ENCODE measurements at places on chromosomes 7 and 10.

DNA sequence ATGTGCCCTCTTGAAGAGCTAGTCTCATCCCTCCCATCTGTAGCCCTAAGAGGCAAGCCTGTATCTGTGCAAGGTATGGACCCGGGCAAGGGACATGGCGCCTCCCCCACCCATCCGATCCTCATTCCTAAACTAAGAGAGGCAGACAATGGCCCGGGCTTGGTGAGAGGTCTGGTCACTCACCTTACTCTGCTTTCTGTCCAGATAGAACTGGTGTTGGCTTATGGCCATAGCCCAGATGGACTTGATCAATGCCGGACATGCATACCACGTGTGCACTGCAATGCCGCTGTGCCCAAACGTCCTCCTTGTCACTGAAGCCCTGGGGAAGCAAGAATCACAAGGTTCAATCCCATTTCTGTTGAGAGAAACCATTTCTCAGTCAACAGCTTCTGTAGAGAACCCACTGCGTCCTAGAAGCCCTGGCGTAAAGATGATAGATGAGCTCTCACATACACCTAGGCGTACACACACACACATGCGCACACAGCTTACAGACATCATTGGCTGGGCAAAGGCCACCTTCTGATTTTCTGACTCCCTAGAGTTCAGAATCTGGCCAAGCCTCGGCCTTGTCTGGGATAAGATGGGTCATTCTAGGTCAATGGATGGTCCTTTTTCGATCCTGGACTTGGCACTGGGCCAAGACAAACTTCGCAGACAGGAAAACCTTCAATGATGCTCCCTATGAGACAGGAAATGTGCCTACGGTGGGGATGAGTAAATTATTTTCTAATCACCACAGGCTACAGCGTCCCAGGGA is 114.6 kb downstream of the PRPF18 start:
- DNase-seq: no peak

- no peak for DNase-seq
Observed at GRCh38 chr7:74228951-74229900, 19.4 kb downstream of the LAT2 start.

DNA sequence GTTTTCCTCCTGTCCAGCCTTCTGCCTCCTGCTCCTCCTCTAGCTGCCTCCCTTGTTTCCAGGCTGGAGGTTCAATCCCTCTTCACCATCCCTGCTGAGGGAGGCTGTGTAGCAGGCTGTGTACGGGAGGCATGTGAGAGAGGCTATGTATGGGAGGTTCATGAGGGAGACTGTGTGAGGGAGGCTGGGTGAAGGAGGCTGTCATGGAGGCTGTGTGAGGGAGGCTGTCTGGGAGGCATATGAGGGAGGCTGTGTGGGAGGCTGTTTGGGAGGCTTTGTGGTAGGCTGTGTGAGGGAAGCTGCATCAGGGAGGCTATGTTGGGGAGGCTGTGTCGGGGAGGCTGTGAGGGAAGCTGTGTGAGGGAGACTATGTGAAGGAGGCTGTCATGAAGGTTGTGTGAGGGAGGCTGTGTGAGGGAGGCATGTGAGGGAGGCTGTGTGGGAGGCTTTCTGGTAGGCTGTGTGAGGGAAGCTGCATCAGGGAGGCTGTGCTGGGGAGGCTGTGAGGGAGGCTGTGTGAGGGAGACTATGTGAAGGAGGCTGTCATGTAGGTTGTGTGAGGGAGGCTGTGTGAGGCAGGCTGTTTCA is 123.7 kb upstream of the RNF32 start:
- no peak for DNase-seq

DNA sequence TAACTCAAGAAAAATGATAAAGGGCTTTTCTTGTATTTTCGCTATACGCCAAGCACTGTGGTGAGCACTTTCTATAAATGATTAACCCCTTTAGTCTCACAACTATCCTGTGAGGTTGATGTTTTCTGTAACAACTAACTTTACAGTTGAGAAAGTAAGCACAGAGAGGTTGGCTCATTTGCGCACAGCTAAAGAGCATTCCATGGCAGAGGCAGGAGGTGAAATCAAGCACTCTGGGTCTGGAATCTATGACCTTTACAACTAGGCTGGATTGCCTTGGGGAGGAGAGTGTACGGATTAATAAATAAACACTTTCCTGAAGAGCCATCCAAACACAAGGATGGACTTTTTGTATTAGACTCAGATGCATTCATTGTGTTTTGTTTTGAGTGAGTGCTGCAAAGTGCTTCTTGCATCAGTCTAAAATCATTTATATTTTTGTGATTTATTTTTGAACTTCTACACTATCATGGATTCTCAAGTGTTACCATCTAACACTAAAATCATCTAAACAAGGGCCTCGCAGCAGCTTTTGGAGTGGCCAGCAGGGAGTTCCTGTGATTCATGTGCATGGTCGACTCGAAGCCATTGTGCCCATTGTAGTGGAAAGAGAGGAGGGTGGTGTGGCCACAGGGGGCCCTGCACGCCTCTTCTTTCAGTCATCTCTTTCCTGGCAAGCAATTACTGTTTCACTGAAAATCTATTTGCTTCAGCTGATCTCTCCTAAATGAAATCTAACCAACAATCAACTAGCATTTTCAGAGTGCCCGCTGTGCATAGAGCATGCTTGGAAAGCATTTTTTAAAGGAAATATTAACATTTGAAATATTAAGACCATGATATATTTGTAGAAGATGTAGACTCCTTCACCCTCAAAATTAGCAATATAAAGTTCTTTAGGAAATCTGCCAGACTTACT is 633.4 kb upstream of the COBL start:
- DNase-seq: peak; percentile 90

GRCh38 chr7:27143023-27143949 is at the start of gene HOXA5:
HOXA5 (minus strand) TSS chr7:27143681; CDS start chr7:27143607, 74 bp downstream.
- DNase-seq: peak; percentile 64

DNA sequence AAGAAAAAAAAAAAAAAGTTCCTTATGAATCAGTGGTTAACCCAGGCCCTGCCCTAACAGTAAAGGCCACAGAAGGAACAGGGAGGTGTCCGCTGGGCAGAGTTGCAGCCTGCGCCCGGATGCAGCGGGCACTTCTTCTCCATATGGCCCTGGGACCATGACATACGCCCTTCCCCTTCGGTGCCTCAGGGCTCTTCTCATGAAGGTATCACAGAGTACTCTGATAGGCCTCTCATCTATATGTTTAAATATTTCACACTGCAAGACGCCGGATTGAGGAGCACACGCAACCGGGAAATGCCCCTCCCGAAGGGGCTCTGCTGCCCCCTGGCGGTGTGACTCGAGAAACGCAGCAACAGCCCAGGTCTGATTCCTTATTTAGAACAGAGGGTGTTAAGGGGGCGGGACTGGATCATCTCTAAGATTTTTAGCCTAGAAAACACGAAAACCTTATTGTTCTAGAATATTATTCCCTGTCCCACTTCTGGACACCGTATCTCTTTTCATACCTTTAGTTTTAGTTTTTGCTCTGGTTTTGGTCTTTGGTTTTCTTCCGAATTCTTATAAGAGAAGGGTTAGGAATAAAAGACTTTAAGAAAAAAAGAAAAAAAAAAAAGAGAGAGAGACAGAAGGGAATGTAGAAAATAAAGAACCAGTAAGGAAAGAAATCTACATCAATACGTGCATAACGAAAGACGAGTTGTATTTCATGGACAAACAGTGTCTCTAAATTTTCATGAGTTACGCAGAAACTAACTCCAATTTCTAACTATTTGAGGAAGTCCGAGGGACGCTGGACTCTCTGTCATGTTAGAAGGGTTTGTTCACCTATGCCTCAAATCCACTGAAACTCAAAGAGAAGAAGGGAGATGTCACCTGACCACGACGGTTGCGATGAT is 12.0 kb downstream of the DAGLB start:
- no peak for DNase-seq

GRCh38 chr10:34254596-34254995 is 560.5 kb downstream of the PARD3 start:
- no peak for DNase-seq

DNA sequence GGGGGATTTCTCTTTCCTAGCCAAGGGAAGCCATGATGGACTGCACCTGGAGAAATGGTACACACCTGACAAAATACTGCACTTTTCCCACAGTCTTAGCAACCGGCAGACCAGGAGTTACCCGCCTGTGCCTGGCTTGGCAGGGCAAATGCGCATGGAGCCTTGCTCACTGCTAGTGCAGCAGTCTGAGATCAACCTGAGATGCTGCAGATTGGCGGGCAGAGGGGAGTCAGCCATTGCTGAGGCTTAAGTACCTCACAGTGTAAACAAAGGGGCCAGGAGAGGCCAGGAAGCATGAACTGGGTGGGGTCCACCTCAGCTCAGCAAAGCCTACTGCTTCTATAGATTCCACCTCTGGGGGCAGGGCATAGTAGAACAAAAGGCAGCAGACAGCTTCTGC is 49.4 kb downstream of the OR13A1 start:
- no peak for DNase-seq

DNA sequence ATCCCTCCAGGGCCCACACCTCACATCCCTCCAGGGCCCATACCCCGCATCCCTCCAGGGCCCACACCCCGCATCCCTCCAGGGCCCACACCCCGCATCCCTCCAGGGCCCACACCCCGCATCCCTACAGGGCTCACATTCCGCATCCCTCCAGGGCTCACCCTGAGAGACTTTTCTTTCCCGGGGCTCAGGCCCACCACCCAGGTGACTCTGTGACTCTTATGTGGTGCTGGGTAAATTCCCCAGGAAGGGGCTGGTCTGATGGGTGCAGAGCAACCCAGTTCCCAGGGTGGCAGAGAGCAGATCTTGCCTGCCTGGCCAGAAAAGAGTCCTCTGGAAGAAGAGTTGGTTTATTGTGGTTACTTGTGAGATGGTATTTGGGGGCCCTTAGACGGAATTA is 290.7 kb downstream of the TCERG1L start:
- no peak for DNase-seq

GRCh38 chr7:71716690-71717089 is 584.7 kb downstream of the GALNT17 start:
- no peak for DNase-seq

DNA sequence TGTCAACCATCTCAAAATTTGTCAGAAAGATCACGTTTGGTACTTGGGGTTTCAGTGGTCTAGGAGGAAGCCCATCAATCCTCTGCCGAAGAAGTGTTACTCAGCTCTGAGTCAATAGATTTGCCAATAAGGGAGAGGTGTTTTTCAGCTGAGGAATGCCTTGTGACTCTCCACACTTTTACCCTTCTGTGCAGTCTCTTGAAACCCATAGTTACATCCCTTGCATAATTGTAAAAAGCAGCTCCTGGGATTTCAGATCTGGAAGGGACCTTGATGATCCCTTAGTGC is 47.5 kb downstream of the INSYN2A start:
- DNase-seq: no peak

GRCh38 chr10:7606951-7607404 is 59.8 kb downstream of the ITIH5 start:
- DNase-seq: no peak

DNA sequence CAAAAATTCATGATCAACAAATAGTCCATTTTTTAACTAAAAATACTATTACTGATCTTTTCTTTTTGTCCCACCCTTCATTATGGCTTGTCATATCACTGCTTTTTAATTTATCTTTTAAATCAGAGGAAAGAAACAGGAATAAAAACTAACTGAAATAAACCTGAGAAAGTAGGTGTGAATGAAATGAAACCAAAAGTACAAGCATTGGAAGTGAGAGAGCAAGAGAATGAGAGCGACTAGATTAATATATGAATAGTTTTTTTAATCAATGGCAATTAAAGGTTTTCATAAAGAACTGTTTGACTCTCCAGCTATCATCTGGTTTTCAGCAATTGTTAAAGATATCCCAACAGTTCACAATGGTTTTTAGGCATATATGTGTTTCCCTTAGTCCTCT is 137.8 kb downstream of the SPAG6 start:
- DNase-seq: no peak

DNA sequence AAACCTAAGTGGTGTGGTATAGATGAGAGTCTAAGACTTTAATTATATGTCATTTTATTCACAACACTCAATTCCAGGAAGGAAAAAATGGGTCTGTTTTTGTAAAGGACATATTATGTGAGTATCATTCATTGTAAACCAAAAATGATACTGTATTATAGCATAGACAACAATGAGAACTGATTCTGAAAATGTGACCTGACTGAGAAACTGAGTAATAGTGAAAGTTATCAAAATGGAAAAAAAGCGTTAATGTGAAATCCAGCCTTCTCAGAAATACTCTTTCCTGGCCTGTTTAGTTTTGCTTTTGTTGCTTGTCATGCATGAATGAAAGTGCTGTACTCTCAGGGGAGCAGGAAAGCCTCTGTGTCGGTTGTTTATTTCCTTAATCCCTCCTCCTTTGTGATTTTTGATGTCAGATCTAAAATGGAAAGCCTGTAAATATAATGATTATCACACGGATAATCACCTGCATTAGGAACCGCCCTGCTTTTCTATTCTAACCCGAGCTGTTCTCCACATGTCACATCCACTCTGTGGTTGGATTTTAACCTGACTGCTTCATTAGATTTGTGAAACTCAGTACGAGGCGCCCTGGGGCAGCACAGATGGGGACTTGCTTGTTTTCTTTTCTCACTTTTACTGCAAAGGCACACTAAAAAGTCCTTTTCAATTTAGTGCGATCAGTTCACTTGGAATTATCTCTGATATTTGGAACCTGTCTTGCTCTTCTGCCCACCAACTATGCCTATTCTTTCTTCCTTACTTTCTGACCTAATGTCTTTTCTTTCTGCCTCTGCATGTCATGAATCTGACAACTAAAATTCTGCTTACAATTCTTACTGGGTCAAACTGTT is 240.9 kb upstream of the KAT6B start:
- no peak for DNase-seq

- DNase-seq: no peak
Observed at GRCh38 chr7:26307226-26307625, 15.6 kb downstream of the SNX10 start.

DNA sequence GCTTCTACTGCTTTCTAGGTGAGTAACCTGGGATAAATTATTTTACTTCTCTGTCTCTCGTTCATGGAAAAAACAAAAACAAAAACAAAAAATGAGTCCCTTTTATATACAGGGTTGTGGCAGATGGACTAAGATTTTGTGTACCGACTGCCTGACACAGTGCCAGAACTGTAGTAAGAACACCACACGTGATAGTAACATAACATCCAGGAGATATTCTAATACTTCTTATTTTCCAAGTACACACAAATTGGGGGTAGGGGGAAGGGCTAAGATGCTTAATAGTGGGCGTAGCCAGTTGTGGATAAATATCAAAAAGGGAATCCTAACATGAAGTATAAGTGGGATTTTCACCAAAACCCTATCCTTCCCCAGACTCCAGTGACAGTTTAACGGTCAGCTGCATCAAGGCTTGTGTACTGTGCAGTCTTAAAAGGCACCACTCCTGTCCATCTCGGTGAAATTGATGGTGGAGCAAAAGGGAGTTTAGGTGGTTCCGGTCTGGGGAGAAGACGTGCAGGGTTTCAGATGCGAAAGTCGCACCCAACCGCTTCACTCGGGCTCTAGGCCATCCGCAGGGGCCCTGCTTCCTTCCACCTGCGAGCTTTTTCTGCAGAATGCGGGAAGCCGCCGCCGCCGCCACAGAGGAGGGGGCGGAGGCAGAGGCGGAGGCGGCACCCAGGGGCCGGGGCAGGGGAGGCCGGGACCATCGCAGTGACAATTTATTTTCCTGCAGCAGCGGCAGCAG is at the start of gene STAMBPL1:
STAMBPL1 (plus strand) TSS at position 712 of the 748 bp plus-strand sequence. CDS start 21,464 bp downstream, outside the sequence.
- no peak for DNase-seq

GRCh38 chr7:36506130-36506798 is 116.6 kb downstream of the ANLN start:
- DNase-seq: no peak

GRCh38 chr7:20954711-20955619 is 168.3 kb upstream of the SP8 start:
- DNase-seq: no peak

GRCh38 chr10:101481256-101481655 is 106.8 kb downstream of the POLL start:
- no peak for DNase-seq

- DNase-seq: no peak
Observed at GRCh38 chr10:69567920-69568319, 5.3 kb downstream of the NEUROG3 start.

- no peak for DNase-seq
Observed at GRCh38 chr7:87517891-87518290, 42.4 kb upstream of the ABCB4 start.
